ENCODE measurements at places on chromosomes 11 and 22.

DNA sequence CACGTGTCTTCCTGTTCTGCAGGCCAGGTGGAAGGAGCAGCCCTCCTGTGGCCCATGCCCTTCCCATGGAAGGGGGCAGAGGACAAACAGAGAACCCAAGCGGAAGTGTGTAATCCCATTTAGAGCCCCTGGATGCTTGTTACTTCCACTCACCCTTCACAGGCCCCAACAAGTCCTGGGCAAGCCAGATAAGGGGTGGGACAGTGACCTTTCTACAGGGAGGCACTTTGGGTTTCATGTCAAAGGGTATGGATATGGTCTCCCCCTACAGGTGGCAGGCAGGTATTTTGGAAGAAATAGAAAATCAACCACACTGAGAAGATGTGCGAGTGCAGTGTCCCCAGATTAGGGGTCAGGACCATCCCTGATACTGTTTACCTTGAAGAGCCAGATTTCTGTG lies 11.4 kb downstream of the MPEG1 start:
- DNase-seq = no peak

GRCh38 chr11:29159552-29160465 lies 857.0 kb downstream of the KCNA4 start:
- DNase-seq = no peak

GRCh38 chr22:39277142-39277607 lies 32.4 kb upstream of the PDGFB start:
- DNase-seq = no peak

DNA sequence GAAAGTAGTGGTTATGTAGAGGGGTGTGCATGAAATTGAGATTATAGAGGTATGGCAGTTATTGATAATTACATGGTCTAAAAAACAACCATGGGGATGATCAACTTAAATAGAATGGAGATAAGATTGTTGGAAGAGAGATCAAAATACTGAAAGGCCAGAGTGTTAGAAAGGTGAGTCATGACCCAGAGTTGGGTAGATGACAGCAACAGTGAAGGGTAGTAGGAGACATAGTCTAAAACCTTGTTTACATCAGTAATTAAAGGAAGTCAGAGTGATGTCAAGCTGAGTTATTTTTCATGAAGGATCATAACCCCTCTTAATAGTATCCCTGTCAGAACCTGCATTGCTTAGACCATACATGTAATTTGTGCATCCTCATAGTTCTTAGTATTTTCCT lies 110.9 kb downstream of the ELP4 start:
- no peak for DNase-seq

- DNase-seq = no peak
Observed at GRCh38 chr22:26432619-26433311, 3.7 kb downstream of the ASPHD2 start.

GRCh38 chr11:124898711-124899110 lies 1.0 kb upstream of the ROBO4 start:
- no peak for DNase-seq

GRCh38 chr11:111285189-111286091 lies 12.9 kb upstream of the POU2AF3 start:
- DNase-seq = no peak

DNA sequence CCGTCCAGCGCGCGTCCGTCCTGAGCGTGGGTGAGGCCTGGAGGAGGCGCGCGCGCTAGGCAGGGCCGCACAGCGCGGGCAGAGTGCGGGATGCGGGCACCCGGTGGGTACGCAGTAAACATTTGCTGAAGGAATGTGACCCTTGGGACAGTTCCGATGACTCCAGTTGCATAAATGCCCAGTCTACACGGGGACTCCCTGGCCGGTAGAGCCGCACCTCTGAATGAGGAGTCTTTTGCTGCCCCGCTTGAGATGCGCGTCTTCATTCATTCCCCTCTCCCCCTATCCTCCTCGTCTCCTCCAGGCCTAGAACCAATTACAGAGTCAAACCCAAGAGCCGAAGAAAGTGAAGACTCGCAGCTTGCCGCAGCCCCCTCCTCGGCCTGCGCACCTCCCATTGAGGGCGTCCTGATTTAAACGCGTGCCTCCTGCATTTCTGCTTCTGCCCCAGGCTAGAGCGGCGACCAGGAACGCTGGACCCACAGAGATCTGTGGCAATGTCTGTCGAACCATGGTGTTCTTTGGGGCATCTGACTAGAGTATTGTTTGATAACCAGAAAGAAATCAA lies 729 bp upstream of the CHKB start:
- DNase-seq = no peak

DNA sequence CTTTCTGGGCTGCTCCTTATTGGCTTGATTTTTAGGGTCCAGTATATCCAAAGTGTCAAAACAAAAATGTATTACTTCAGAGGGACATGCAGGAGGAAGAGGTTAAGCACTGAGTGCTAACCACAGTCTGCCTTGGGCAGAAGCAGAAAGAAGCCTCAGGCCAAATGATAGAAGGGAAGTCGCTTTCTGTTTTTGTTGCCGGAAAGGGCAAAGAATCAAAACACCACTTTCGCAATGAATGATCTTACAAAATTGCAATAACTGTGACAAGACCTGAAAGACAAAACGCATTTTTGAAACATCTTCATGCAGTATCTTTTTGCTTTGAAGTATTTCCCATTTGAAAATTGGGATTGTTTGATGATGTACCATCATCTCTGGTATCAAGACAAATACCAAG lies 70.1 kb upstream of the PICALM start:
- DNase-seq = no peak

DNA sequence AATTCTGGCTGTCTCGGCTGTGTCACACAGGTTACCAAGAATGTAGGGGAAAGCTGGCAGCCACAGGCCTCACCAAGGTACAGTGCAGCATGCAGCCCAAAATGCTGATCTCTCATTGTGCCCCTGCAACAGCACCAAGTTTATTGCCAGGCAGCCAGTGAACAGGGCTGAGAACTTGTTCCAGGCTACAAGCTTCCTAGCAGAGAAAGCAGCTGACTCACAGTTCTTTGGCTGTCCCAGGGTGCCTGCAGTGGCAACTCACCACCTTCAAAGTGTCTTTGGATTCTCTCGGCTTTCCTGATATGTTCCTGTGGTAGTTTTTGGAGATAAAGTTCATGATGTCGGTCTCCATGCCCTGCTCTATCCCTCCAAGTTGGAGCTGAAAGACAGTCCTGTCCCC lies 719.1 kb upstream of the ANO3 start:
- DNase-seq = no peak

DNA sequence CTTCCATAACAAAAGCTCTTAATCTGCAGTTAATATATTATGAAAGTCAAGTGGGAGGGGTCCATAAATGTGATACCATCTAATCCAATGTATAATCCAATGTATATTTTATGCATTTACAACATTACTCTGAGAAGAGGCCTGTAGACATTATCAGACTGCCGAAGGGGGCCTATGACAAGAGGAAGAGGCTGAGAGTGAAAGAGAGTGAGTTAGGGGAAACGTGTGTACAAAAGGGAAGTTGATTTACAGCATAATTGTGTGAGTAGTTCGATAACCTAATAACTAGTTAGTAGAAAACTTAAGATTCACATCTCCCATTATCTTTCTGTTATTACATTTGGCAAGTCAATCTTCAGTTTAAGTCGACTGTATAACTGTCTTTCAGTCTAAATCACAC lies 86.6 kb downstream of the DDX10 start:
- no peak for DNase-seq

DNA sequence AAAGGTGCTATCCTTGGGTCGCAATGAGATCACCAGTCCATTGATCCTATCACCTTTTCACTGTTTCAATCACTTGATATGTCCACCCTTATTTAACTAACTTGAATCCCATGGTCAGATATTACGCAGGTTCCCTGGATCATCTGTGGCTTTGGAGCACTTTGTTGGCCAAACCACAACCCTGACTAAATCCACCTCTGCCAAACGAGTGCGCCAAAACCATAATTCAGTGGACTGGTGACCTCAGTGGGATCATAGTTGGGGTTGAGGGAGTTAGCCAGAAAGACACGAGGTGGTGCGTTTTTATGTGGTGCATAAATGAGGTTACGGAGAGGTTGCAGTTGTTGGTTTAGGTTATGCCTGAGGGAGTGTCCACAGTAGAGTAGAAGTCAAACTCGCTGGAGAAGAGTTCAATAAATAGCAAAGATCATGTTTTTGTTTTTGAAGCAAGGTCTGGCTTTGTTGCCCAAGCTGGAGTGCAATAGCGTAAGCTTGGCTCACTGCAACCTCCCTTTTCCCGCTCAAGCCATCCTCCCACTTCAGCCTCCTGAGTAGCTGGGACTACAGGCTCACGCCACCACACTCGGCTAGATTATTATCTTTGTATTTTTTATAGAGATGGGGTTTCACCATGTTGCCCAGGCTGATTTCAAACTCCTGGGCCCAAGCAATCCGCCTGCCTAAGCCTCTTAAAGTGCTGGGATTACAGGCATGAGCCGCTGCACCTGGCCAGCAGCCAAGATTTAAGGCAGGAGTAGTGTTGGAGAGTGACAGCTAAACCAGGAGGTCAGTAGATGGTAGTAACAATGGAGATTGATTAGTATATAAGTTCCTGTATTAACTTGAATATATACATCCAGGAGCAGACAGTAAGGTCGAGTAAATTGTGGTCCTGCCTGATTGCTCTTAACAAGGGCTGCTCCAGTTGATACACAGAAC lies 4.5 kb downstream of the FOXR1 start:
- no peak for DNase-seq

DNA sequence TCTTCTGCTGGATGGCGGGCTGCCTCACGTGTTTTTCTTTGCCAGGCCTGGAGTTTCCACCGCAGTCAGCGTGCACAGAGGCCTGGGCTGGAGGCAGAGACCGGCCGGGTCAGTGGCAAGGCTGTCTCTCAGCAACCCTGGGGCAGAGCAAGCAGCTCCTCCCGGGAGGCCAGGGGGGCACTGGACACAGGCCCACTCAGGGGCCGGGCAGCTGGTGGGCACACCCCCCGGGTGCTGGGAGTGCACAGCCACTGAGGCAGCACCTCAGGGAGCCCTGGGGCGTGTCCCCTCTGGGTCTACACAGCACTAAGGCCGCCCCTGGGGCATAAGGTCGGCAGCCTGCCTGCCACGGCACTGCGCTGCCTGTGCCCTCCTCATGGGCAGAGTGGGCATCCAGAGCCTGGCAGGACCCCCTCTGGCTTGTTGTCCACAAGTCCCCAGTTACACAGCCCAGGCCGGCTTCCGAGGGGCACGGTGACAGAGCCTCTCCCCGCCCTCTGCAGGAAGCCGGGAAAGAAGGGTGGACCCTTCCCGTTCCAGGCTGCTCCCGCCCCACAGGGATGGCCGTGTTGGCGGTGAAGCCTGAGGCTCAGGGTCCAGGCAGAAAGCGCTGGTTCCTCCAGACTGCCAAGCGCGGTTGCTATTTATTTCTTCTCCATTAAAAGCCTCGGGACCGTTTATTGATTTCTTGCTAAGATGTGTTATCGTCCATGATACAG lies 18.5 kb upstream of the TH start:
- no peak for DNase-seq

All from breast epithelium (tissue), 4 donors.